ENCODE measurements at places on chromosomes 16 and 17.

DNA sequence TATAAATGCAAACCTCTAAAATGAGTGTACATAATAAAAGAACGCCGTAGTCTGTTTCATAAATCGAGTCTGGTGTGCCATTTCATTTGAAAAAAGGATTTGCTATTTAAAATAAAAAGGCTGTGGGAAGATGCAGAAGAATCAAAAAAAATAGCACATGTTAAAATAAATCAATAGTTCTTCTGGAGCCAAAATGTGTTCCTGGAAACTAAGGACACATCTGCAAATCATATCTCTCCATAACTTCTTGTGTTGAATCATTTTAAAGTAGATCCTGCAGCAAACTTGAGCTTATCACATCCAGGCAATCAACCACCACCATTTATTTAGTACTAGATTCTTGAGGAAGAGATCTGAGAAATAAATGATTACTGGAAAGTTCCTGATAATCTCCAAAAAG lies 29.0 kb downstream of the XPO6 start:
- DNase-seq, result no peak

- peak; percentile 82 for DNase-seq
Measured at GRCh38 chr16:11359370-11359769, 14.1 kb downstream of the RMI2 start.

DNA sequence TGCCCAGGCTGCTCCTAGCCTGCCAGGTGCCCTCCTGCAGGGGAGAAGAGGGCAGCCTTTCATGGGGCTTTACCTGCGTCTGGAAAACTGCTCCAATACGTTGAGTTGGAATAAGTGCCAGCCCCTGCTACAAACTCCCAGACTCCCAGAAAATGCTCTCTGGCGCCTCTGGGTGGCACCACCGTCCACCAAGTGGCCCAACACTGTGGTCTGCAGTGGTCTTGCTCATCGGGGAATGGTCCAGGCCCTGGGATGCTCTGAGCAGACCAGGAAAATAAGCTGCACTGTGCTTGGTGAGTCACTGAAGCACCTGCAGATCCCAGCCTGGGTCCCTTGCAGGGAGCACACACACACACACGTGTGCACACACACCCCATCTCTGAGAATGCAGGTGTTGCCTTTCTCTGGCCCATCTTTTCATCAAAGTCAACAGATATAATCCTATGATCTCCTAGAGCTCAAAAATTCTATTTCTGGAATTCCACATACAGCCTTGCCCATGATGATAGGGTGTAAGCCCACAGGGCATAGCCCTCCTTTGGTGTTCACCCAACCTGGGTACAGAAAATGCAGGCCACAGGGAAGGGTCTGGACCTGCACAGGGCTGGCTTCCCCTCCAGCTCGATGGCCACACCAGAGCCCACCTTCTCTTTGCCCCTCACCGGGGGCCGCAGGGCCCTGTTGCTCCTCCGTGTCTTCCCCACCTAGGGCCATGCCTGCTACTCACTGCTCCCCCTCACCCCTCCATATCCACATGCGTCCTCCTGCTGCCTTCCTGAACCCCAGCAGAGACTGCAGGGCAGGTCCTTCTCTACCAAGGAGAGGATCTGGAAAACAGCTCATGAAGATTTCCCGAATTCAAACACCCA lies 20.5 kb downstream of the CDIP1 start:
- DNase-seq, result no peak

DNA sequence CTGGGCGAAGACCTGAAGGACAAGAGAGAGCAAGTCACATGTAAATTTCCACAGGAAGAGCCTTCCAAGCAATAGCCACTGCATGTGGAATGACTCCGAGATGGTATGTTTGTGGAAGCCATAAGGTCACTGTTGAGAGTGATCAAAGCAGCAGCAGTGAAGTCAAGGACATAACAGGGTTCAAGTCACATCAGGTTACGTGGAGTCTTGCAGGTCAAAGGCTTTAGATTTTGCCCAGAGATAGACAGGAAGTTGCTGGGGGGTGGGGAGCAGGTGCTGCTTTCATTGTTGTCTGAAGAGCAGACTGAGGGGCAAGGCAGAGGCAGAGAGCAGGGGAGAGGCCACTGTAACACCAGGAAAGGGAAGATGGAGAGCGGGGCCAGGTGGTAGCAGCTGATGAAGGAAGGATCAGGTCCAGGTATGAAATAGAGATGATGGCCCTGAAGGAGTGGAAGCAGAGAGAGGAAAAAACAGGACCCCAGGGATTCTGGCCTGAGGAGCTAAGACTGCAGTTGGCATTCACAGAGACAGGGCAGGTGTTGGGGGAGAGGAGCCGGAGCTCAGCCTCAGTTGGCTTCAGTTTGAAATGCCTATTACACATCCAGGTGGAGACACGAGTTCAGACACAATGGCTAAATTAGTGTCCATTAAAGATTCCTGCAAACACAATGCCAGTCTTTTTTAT lies 129.3 kb upstream of the AXIN2 start:
- DNase-seq, result no peak

DNA sequence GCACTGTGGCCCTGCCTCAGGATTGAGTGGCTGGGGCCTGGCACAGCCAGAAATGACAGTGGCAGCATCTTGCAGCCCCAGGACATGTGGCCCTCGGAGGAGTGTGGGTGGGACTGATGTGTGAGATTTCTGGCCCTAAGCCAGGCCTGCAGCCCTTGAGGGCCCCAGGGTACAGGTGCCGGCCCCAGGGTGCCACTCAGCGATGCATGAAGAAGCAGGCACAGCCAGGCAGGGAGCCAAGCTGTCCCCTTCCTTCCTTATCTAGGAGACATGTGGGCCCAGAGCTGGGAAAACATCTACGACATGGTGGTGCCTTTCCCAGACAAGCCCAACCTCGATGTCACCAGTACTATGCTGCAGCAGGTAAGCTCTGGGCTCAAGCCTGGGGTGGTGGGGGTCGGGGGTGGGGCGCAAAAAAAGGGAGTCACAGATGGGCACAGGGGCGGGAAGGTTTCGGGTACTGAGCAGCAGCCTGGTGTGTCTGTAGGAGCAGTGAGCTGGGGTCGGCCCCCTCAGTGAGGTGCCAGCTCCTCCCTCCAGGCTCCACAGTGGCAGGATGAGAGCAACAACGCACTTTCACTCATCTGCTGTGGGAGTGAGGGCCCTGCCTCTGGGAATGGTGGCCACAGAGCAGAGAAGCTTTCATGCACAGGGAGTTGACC lies 4.1 kb downstream of the ACE start:
- no peak for DNase-seq

DNA sequence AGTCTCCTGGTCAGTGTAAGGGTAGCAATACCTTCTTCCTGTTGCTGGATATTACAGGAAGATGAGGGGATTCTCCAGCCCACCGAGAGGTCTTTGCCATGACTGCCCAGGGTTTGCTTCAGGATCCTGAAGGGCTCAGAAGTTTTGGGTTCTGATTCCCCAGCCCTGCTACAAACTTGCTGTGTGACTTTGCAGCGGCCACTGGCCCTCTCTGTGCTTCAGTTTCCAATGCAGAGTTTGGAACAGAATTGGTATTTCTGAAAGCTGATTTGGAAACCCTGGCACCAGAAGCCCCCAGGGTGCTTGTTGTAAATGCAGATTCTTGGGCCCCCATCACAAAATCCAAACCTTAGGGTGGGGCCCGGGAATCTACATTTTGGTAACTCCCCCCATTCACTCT lies 14.7 kb downstream of the KCNG4 start:
- no peak for DNase-seq

DNA sequence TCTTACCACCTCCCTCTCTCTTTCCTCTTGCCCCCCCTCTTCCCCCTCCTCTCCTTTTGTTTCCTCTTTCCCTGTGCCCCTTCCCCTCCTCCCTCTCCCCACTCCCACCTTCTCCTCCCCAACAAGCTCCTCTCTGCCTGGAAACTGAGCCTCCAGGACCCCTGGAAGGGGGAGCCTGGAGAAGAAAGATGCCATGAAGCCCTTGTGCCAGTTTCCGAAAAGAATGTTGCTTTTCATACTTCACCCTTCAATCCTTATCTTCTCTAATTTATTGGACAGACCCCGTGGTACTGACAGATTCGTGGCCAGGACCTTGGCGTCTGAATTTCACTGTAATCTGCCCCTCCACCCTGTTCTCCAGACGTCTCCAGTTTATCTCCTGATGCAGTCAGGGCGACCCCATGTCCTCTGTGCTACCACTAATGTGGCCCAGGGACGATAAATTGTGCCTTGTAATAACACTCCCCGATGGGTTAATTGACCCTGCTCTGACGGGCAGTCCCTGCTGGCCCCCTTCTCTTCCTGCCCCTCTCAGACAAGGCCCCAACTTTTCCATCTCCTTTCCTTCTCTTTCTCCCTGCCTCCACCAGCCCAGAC lies 138.4 kb upstream of the GSE1 start:
- DNase-seq, result no peak

DNA sequence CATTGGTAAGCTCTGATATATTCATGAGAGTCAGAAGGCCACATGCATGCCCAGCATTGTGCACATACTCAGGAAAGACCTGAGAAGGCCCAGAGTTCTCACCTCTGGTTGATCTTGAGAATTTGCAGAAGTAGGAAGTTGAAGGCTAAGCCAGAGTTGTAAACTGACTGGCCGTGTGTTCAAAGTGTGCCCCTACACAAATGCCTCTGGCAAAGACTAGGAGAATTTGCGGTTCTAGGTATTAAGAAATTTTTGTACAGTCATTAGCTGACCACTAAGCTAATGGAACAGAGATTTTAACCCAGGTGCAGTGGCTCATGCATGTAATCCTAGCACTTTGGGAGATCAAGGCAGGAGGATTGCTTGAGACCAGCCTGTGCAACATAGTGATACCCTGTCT lies 25.0 kb downstream of the FBXL20 start:
- DNase-seq, result no peak

GRCh38 chr17:41697122-41697962 lies 8.7 kb downstream of the EIF1 start:
- DNase-seq, result peak; percentile 72

- no peak for DNase-seq
Measured at GRCh38 chr17:48738803-48739526, 10.4 kb upstream of the HOXB13 start.

- DNase-seq, result no peak
Measured at GRCh38 chr16:89341697-89342694, 124.5 kb downstream of the ZNF778 start.

GRCh38 chr16:16021988-16022682 lies 72.7 kb downstream of the ABCC1 start:
- DNase-seq, result peak; percentile 96

DNA sequence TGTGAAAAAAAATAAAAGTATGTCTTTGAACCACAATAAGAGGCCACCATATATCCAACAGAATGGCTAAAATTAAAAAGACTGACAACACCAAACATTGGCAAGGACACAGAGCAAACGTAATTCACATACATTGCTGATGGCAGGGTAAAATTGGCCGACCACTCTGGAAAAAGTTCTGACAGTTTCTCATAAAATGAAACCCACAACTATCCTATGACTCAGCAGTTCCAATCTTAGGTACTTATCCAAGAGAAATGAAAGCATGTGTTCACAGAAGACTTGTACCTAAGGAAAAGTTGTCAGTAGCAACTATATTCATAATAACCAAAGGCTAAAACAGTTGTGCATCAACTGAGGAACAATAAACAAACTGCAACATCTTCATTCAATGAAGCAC lies 357.3 kb upstream of the XYLT1 start:
- no peak for DNase-seq

DNA sequence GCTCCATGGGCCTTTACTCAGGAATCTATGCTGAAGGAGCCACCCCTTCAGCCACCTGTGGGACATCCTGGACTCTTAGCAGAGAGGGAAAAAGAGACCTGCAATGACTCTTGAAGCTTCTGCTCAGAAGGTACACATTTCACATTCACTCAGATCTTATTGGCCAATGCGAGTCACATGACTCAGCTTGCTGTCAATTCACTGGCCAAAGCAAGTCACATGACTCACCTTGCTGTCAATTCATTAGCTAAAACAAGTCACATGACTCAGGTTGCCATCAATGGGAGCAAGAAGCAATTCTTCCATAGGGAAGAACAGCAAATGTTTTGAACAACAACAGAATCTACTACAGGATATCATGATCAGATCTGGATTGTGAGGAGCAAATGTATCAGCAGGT lies 233.4 kb downstream of the SHISA9 start:
- DNase-seq, result no peak

- DNase-seq, result peak; percentile 49
Measured at GRCh38 chr17:62163847-62164246, 98.8 kb upstream of the MED13 start.

DNA sequence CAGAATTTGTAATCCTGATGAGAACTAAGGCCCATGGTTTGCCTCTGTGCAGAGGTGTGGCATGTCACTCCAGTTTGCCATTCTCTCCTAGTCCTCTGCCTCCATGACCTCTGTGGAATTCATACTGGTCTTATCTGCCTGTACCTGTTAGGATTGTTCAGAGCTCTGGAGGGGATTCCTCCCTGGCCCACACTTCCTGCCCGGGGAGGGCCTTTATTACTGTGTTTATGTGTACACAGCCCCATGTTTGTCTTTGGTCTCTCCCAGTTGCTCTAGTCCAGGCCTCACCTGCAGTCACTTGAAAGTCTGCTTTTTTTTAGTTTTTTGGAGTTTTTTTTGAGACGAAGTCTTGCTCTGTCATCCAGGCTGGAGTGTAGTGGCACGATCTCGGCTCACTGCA lies 36.4 kb downstream of the RHBDL3 start:
- DNase-seq, result no peak

- DNase-seq, result no peak
Measured at GRCh38 chr16:24667244-24667764, 62.1 kb upstream of the TNRC6A start.

- no peak for DNase-seq
Measured at GRCh38 chr17:14144508-14144907, 75.2 kb downstream of the COX10 start.

- DNase-seq, result no peak
Measured at GRCh38 chr16:57890752-57891111, 80.2 kb downstream of the CNGB1 start.

GRCh38 chr17:77542011-77542410 lies 401.2 kb downstream of the SEC14L1 start:
- DNase-seq, result no peak

DNA sequence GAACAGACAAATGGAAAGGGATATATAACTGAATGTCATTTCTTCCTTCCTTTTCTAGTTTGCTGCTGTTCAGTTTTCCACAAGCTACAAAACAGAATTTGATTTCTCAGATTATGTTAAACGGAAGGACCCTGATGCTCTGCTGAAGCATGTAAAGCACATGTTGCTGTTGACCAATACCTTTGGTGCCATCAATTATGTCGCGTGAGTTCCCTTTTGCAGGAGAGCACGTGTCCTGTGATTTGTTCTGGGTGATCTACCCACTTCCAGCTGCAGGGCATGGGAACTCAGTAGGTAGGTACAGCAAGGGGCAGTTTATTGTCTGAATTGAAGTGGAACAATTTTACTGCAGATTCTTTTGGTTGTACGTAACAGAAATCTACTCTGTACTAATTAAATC lies 8.8 kb downstream of the ITGAL start:
- DNase-seq, result no peak

DNA sequence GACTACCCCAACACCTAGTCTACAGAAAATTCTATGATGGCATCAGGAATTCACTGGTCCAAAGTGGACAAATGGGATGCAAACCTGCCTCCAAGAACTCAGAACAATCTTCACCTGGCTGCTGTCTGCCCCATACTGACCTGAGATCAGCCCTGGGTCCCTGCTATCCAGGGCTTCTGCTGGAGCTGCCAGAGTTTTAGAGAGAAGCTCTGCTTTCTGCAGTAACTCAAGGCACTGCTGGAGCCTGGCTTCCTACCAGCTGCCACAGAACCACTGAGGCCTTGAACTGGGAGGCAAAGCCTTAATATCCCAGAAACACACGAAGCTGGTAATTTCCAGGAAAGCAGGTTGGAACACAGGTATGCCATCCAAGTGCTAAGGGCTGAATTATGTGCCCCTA lies 7.5 kb downstream of the TMEM170A start:
- DNase-seq, result no peak

- DNase-seq, result no peak
Measured at GRCh38 chr16:88695753-88696152, 9.4 kb upstream of the SNAI3 start.

All from ureter (tissue), 1 donor.